ENCODE measurements at places on chromosomes 5 and 9.

- DNase-seq: no peak
Measured at GRCh38 chr5:142210864-142211412, 102.4 kb downstream of the NDFIP1 start.

DNA sequence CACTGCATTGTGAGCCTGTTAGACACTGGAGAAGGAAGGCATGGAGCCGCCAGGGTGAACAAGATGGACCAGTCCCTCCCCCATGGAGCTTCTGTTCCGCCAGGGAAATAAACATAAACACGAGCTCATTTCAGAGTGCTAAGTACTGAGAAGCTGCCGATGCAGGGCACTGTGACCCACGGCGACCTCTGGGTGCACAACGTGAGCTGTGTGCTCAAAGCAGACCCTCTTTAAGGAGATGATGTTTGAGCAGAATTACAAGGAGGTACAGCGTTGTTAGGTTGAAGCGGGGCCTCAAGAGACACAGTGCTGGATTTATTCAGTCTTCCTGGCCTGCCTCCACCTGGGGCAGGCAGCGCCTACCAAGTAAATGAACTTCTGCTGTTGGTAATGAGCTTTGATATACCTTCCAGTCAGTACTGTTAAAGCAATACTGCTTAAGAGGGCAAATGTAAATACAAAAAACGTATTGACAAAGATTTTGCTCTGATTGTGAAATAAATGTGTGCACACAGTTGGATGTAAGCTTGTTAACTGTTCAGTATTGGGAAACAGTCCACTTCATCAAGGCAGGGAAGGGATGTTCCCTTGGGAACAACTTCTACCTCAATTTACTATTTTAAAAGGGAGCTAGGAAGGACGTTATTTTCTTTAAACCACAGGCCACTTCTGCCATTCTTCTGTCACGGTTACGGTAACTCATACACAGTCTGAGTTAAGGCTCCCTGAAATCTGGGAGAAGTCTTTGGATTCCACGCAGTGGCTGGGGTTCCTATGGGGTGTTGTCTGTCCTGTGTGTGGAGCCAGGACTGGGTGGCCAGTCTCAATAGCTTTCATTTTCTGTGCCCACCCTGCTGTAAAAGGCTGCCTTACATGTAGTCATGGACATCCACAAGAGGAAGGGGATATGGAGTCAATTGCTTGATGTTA is 48.9 kb upstream of the DMRT1 start:
- DNase-seq: no peak

DNA sequence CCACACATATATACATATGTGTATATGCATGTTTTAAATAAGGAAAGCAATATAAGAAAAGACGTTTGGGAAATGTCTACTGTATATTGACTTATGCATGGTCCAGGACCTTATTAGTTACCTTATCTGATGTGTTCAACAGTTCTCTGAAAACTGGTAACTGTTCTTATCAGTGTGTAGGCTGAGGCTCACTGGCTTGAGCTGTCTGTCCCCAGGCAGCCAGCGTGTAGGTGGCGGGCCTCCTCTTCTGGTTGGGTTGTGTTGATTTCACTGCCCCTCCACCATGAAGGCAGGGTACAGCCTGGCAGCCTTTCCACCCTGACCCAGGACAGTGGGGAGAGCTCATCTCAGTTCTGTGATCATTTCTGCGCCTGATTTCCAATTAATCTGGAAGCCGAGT is 38.7 kb upstream of the SEMA4D start:
- DNase-seq: no peak

- no peak for DNase-seq
Measured at GRCh38 chr9:17888066-17888465, 309.2 kb downstream of the SH3GL2 start.

GRCh38 chr5:102625468-102625867 is 126.7 kb upstream of the SLCO6A1 start:
- DNase-seq: no peak

Measured in HuH-7.5 (cell line).